Left ventricle myocardium inferior (tissue), 1 donor: ENCODE measurements at places on chromosomes 1 and 21. TPM values are rescaled to one million over a fixed set of nuclear protein-coding genes. Genes with fewer than 3 reads are reported as not detected.
A peak's percentile ranks its signal among the peaks of the same experiment; 100 is the strongest.

GRCh38 chr1:6922096-6922931 lies 137.1 kb downstream of the CAMTA1 start:
- H3K27me3 ChIP-seq, result peaks cover 2% of the 10 kb centered on the region
- no peak overlapping the region for H3K4me3 ChIP-seq
- peaks cover 22% of the 10 kb centered on the region for H3K4me1 ChIP-seq
- no peak for DNase-seq

GRCh38 chr1:24154215-24154614 lies 11.3 kb upstream of the IL22RA1 start:
- H3K27me3 ChIP-seq, result peaks cover 34% of the 10 kb centered on the region
- H3K36me3 ChIP-seq, result no peaks in the 10 kb centered on the region
- no peak for DNase-seq
- H3K4me3 ChIP-seq, result no peak overlapping the region
- peaks cover 21% of the 10 kb centered on the region for H3K4me1 ChIP-seq

DNA sequence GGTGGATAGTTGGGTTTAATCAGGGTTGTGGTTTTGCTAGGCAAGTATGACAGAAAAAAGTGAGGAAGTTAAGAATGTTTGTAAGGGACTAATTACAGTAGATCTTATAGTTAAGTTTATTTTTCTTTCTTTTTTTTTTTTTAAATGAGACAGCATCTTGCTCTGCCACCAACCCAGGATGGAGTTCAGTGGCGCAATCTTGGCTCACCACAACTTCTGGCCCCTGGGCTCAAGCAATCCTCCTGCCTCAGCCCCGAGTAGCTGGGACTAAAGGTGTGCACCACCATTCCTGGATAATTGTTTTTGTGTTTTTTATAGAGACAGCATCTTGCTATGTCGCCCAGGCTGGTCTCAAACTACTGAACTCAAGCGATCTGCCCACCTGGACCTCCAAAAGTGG lies 41.7 kb downstream of the EYA3 start:
- H3K27me3 ChIP-seq, result no peaks in the 10 kb centered on the region
- H3K4me3 ChIP-seq, result no peak overlapping the region
- peaks cover 35% of the 10 kb centered on the region for H3K36me3 ChIP-seq
- no peaks in the 10 kb centered on the region for H3K4me1 ChIP-seq

- peak overlapping the region; percentile 49 for H3K4me3 ChIP-seq
- H3K27ac ChIP-seq, result peak overlapping the region; percentile 95
- peaks cover 87% of the 10 kb centered on the region for H3K4me1 ChIP-seq
Measured at GRCh38 chr1:225817611-225818061, 7.7 kb downstream of the EPHX1 start.

- peaks cover 9% of the 10 kb centered on the region for H3K36me3 ChIP-seq
- DNase-seq, result no peak
- peaks cover 83% of the 10 kb centered on the region for H3K4me1 ChIP-seq
- H3K27me3 ChIP-seq, result no peaks in the 10 kb centered on the region
Measured at GRCh38 chr1:226946285-226946684, 6.2 kb downstream of the COQ8A start.

- H3K4me1 ChIP-seq, result no peaks in the 10 kb centered on the region
- no peaks in the 10 kb centered on the region for H3K27me3 ChIP-seq
- no peak overlapping the region for H3K27ac ChIP-seq
Measured at GRCh38 chr21:38878379-38879179, 72.8 kb downstream of the ETS2 start.

DNA sequence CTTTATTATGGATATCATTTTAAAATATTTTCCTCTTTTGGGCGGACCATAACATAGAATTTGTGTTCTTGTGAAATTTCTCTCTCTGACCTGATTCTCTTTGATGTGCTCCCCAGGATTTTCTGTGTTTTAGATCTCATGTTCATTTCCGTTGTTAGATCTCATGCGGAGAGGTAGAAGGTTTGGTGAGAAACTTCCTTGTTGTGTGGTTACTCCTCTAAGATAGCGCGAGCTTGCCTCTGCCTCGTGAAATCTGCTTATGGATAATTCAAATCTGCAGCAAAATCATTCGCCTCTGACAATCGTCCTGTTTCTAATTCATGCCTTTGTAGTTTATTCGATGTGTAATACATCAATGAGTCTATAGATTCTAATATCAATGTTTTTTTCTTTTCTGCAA lies 580.4 kb downstream of the USP25 start:
- DNase-seq, result no peak
- peaks cover 4% of the 10 kb centered on the region for H3K4me1 ChIP-seq
- no peaks in the 10 kb centered on the region for H3K36me3 ChIP-seq
- no peak overlapping the region for H3K4me3 ChIP-seq
- H3K27me3 ChIP-seq, result no peaks in the 10 kb centered on the region

- H3K4me3 ChIP-seq, result no peak overlapping the region
Measured at GRCh38 chr1:35350872-35351271, 82.4 kb downstream of the ZMYM4 start.

- peaks cover 44% of the 10 kb centered on the region for H3K4me1 ChIP-seq
- H3K27me3 ChIP-seq, result peaks cover 20% of the 10 kb centered on the region
- no peak overlapping the region for H3K4me3 ChIP-seq
- no peak overlapping the region for H3K27ac ChIP-seq
- no peaks in the 10 kb centered on the region for H3K36me3 ChIP-seq
- no peak for DNase-seq
Measured at GRCh38 chr1:201312298-201312697, 29.0 kb downstream of the PKP1 start.

DNA sequence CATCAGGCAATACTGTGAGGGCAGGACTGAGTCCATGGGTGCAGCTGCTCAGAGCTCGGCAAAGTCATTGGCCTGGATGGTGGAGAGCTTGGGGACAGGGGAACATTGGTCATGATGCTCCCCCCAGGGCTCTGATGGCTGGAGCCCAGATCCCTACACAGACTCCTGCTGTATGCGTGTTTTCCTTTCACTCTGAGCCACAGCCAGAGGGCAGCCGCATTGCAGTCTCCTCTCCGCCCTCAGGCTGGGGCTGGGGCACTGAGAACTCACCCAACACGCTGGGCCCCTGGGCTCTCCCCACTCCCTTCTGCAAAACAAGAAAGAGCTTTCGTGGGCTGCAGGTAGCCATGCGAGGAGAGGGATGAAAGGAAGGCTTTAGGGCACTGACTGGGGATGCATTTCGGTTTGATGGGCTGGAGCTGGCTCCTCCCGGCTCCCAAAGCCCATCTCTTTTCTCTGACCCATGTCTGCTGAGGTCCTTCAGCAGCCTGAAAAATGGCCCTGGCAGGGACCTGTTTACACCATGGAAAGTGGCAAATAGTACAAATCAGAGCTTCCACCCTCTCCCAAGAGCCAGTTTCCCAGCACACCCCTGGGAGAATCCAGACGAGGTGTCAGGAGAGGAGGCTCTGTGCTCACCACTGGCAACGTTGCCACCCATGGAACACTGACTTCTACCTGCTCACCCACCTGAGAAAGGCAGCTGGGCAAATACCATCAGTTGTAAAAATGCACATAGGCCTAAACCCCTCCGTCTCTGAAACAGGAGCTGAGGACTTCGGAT lies 43.8 kb downstream of the CAPN2 start:
- no peak overlapping the region for H3K4me3 ChIP-seq
- peaks cover 99% of the 10 kb centered on the region for H3K36me3 ChIP-seq
- no peaks in the 10 kb centered on the region for H3K27me3 ChIP-seq
- H3K4me1 ChIP-seq, result peaks cover 6% of the 10 kb centered on the region

DNA sequence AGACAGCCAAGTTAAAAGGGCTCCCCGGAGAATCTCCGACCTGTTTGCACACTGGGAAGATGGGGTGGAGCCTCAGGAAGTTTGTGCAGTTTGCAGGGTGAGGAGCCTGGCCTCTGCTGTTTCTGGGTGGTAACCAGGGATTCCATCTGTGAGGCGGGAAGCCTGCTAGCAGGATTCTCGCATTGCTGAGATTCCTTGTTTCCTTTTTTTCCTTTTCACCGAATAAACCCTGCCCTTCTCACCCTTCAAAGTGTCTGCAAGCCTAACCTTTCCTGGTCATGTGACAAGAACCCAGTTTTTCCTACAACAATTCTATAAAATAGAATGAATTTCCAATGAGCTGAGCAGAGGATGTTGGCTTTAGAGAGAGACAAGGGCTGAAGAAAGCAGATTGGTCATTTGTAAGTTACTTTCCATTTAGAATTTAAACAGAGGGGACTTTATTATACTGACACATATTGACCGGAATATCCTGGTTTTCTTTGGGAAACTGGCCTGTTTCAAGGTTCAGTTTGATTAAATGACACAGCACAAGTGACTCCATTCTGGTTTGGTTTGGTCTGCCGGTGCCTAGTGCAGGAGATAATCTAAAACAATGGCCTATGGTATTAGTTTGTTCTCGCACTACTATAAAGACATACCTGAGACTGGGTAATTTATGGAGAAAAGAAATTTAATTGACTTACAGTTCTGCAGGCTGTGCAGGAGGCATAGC lies 48.7 kb upstream of the DNAH14 start:
- H3K27me3 ChIP-seq, result peaks cover 80% of the 10 kb centered on the region
- H3K36me3 ChIP-seq, result no peaks in the 10 kb centered on the region
- H3K27ac ChIP-seq, result no peak overlapping the region
- H3K4me1 ChIP-seq, result no peaks in the 10 kb centered on the region
- H3K4me3 ChIP-seq, result no peak overlapping the region

- H3K36me3 ChIP-seq, result peaks cover 25% of the 10 kb centered on the region
- H3K27ac ChIP-seq, result peak overlapping the region; percentile 27
- no peak overlapping the region for H3K4me3 ChIP-seq
- peaks cover 3% of the 10 kb centered on the region for H3K27me3 ChIP-seq
- peaks cover 66% of the 10 kb centered on the region for H3K4me1 ChIP-seq
Measured at GRCh38 chr1:115705085-115705951, 63.2 kb downstream of the CASQ2 start.

- H3K4me3 ChIP-seq, result no peak overlapping the region
- H3K27ac ChIP-seq, result peak overlapping the region; percentile 86
- H3K4me1 ChIP-seq, result peaks cover 69% of the 10 kb centered on the region
- H3K36me3 ChIP-seq, result no peaks in the 10 kb centered on the region
- no peaks in the 10 kb centered on the region for H3K27me3 ChIP-seq
Measured at GRCh38 chr1:227440182-227440581, 121.9 kb upstream of the CDC42BPA start.

- H3K27ac ChIP-seq, result no peak overlapping the region
- no peak for DNase-seq
- no peaks in the 10 kb centered on the region for H3K36me3 ChIP-seq
- H3K4me1 ChIP-seq, result no peaks in the 10 kb centered on the region
- peaks cover 98% of the 10 kb centered on the region for H3K27me3 ChIP-seq
- no peak overlapping the region for H3K4me3 ChIP-seq
Measured at GRCh38 chr1:36849956-36850355, 184.4 kb downstream of the GRIK3 start.

GRCh38 chr21:23951251-23951650 lies 1656.0 kb downstream of the MRPL39 start:
- H3K27me3 ChIP-seq, result no peaks in the 10 kb centered on the region
- no peaks in the 10 kb centered on the region for H3K4me1 ChIP-seq
- H3K36me3 ChIP-seq, result no peaks in the 10 kb centered on the region

GRCh38 chr1:57471995-57472394 lies 48.1 kb upstream of the DAB1 start:
- H3K27ac ChIP-seq, result no peak overlapping the region
- H3K36me3 ChIP-seq, result no peaks in the 10 kb centered on the region
- no peak for DNase-seq
- H3K4me1 ChIP-seq, result peaks cover 19% of the 10 kb centered on the region
- H3K4me3 ChIP-seq, result no peak overlapping the region

GRCh38 chr1:61220536-61220935 lies 138.2 kb downstream of the NFIA start:
- H3K36me3 ChIP-seq, result no peaks in the 10 kb centered on the region
- H3K27ac ChIP-seq, result no peak overlapping the region
- H3K4me3 ChIP-seq, result no peak overlapping the region
- H3K27me3 ChIP-seq, result no peaks in the 10 kb centered on the region
- peaks cover 66% of the 10 kb centered on the region for H3K4me1 ChIP-seq
- no peak for DNase-seq

- H3K36me3 ChIP-seq, result peaks cover 7% of the 10 kb centered on the region
- H3K27ac ChIP-seq, result no peak overlapping the region
Measured at GRCh38 chr1:78091215-78091813, 45.5 kb downstream of the GIPC2 start.

DNA sequence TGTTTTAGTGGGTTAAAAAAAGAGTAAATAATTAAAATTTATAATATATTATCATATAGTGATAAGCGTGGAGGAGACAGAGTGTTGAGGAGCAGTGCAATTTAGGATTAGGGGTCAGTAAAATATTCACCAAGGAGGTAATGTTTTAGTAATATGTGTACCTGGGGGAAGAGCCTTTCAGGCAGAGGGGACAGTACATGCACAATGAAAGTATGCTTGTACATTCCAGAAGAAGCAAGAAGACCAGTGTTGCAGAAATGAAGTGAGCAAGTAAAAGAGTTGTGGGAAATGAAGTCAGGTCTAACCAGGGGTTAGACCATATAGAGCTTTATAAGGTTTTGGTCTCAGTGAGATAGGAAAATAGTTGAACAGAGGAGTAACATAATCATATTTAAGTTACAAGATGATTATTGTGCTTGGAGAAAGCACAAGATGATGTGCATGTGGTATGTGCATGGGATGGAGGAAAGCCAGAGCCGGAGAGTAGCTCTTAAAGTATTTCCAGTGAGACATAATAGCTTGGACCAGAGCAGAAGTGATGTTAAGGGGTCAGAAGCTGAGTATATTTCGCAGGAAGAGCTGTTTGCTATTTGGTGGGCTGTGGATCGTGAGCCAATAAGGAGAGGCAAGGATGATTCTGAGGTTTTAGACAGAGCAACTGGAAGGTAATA lies 44.8 kb downstream of the SNX7 start:
- no peak overlapping the region for H3K27ac ChIP-seq
- DNase-seq, result no peak
- H3K27me3 ChIP-seq, result no peaks in the 10 kb centered on the region

- H3K4me1 ChIP-seq, result no peaks in the 10 kb centered on the region
- no peaks in the 10 kb centered on the region for H3K36me3 ChIP-seq
- H3K27ac ChIP-seq, result no peak overlapping the region
Measured at GRCh38 chr1:4851385-4852065, 197.1 kb downstream of the AJAP1 start.

- H3K4me1 ChIP-seq, result no peaks in the 10 kb centered on the region
- no peak for DNase-seq
- H3K4me3 ChIP-seq, result no peak overlapping the region
- peaks cover 4% of the 10 kb centered on the region for H3K36me3 ChIP-seq
- no peaks in the 10 kb centered on the region for H3K27me3 ChIP-seq
- no peak overlapping the region for H3K27ac ChIP-seq
Measured at GRCh38 chr1:59378621-59379370, 81.9 kb downstream of the FGGY start.

GRCh38 chr1:154802982-154803920 lies 66.8 kb downstream of the KCNN3 start:
- peaks cover 41% of the 10 kb centered on the region for H3K4me1 ChIP-seq
- H3K36me3 ChIP-seq, result no peaks in the 10 kb centered on the region
- H3K27ac ChIP-seq, result no peak overlapping the region
- DNase-seq, result no peak
- H3K27me3 ChIP-seq, result peaks cover 12% of the 10 kb centered on the region

The GRIK3 gene
- total RNA-seq, result 0.55 TPM

The KRTAP13-2 gene
- total RNA-seq, result not detected

The SUSD4 gene
- 2.5 TPM for total RNA-seq

The SERBP1 gene
- 125 TPM for total RNA-seq

The KRTAP19-3 gene
- not detected for total RNA-seq

The TMPRSS2 gene
- total RNA-seq, result not detected

The TP73 gene
- 0.05 TPM for total RNA-seq

The SFPQ gene
- 81.0 TPM for total RNA-seq

The ANKRD45 gene
- total RNA-seq, result 0.25 TPM

The VWA5B1 gene
- total RNA-seq, result 0.16 TPM

The NPHS2 gene
- not detected for total RNA-seq

The SLC6A17 gene
- not detected for total RNA-seq

The UBASH3A gene
- total RNA-seq, result not detected

The GPR157 gene
- total RNA-seq, result 48.4 TPM

The CLDN17 gene
- not detected for total RNA-seq

The ADAMTSL4 gene
- 46.3 TPM for total RNA-seq

The VAV3 gene
- 1.4 TPM for total RNA-seq

The OR2T2 gene
- total RNA-seq, result not detected

The MEX3A gene
- total RNA-seq, result 0.16 TPM

The ITLN2 gene
- total RNA-seq, result 0.19 TPM

The FOXO6 gene
- 2.1 TPM for total RNA-seq

The FCGR3A gene
- total RNA-seq, result 15.0 TPM

The PDE9A gene
- 3.2 TPM for total RNA-seq

The MYOC gene
- total RNA-seq, result 1.0 TPM

The GPR52 gene
- 0.91 TPM for total RNA-seq
